ENCODE measurements at places on chromosomes 5 and 9.

DNA sequence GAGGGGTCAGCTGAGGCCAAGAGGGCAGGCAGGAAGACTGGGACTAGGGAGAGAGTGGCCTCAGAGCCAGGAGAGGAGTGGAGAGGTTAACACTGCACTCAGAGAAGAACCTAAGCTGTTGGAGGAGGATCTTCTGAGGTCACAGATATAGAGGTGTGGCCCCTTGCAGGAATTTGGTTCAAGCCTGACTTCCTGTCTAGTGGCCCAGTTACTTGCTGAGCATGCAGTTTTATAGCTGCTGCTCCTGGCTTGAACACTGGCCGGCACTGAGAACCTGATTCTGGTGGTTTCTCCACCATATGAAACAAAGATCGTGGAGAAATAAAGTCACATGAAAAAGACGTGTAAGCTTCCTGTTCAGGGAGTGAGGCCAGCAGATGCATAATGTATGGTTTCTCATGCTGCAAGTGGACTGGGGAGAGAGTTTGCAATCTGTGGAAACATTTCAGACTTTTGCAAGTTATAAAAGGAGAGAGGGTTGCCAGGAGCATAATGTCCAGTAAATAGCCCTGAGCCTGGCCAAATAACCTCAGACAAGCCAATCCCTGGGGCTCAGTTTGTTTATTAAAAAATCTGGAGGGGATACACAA lies 82.6 kb downstream of the GALNT10 start:
- no peak for DNase-seq

- no peak for DNase-seq
Observed at GRCh38 chr9:128056086-128056485, 11.0 kb downstream of the NAIF1 start.

GRCh38 chr5:172104801-172105701 lies 83.0 kb downstream of the STK10 start:
- DNase-seq = no peak

DNA sequence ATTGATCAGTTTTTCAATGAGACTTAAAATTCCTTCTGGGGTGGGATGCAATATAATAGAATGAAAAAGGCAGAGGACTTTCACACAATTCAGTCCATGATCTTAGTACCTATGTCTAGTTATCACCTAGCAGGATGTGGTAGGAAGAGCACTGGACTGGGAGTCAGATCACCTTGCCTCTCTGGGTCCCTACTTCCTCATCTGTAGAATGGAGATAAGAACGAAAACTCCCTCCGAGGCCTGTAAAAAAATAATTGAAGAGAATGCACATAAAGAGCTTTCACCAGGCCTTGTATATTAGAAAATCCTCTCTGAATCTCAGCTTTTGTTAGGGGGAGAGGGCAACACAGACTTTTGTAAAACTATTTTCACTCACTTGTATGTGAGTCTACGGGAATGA lies 681 bp upstream of the TMEFF1 start:
- DNase-seq = no peak

GRCh38 chr5:124104344-124104743 lies 592.4 kb downstream of the CSNK1G3 start:
- no peak for DNase-seq

- DNase-seq = no peak
Observed at GRCh38 chr5:79578876-79579275, 33.4 kb upstream of the TENT2 start.

DNA sequence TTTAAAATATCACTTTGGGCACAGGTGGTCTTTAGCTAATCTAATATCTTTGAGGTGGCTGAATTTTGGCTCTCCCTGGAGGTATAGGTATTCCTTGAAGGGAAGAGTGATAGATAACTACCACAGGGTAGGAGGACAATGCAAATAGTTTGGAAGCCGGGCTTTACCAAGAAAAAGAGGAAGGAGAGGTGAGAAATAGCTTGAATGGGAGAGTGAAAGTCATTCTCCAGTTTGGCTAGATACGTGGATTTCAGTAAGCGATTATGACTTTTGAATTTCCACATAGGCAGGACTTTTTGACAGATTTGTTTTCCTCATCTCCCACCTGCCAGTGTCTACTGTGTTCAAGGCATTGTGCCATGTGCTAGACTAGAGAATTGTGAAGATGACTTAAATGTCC lies 45.5 kb downstream of the RASA1 start:
- no peak for DNase-seq

DNA sequence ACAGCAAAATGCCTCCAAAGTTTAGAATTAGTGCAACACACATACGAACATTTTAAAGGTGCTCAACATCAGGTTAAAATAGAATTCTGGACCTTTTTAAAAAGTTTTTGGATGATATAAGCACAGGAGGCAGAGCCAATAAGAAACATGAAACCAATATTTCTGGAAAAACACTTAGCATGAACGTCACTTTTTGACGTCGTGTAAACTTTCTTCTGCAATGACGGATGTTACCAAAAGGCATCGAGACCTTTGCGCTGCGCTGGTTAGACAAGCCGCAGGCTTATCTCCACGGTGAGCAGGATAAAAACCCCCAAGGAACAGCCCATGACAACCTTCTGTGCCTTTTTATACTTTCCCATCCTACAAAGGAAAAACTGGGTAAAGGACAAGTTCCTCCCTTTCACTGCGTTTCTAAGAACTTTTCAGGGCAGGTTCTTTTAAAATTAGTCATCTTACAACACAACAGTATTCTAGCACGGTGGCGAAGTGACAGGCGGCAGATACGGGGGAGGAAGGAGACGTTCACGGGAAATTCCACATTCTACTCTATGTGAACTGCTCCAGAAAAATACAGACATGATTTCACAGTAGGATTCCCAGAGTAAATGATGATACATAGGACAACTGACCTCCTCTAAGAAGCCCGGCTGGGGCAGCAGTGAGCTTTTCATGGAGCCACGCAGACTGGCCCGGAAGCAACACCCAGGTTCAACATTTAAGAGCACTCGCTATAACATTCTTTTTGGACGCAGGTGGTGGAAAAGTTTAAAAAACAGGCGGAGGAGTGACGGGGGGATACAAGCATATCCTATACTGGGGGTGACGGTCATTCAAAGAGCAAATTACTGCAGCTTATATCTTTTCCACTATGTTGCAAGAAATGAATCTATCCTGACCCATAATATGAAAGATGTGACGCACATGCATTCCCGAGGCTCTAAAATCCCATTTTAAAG lies 52.4 kb downstream of the USP20 start:
- no peak for DNase-seq

- peak; percentile 70 for DNase-seq
Observed at GRCh38 chr9:16656432-16657169, 213.9 kb downstream of the BNC2 start.

- no peak for DNase-seq
Observed at GRCh38 chr5:32854473-32854872, 143.4 kb downstream of the NPR3 start.

DNA sequence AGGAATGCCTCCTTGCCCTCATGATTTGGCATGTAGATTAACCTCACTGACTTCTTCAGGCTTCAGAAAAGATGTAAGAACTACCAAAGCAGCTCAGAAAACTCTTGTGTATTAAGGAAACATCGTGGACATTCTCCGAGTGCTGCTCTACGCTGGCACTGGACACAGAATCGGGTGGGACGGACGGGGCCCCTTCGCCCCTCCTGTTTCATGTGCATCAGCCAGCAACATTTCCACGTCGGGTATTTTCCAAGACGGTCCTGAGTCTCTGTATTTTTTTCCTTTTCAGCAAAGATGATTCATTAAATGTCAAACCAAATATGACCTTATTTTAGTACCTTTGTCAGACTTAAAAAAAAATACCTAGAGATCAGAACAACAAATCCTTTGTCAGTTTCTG lies 583.6 kb downstream of the CCDC171 start:
- no peak for DNase-seq

- DNase-seq = no peak
Observed at GRCh38 chr9:126652140-126652582, 38.4 kb downstream of the LMX1B start.

GRCh38 chr5:37738057-37738691 lies 101.7 kb downstream of the GDNF start:
- DNase-seq = no peak

DNA sequence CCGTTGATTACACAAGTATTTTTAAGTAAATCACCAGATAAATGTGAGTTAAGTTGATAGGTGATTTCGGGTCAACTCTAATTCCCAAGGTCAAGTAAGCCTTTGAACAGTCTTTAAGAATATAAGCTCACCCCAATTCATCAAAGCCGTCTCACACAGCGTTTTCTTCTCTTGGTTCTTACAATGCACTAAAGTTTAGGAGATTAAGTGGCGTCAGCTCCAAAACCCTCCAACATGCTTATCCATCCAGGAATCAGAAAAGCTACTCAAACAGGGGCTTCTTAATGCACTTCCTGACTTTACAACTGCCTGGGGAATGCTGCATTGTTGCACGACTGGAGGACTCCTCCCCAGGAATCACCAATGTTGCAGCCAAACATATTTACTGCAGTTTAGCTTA lies 206.2 kb upstream of the EFNA5 start:
- no peak for DNase-seq

- DNase-seq = no peak
Observed at GRCh38 chr5:57738301-57738700, 255.7 kb upstream of the ACTBL2 start.

- DNase-seq = no peak
Observed at GRCh38 chr9:34796924-34797323, 87.0 kb upstream of the CCL21 start.

GRCh38 chr5:128241051-128241695 lies 157.6 kb downstream of the SLC12A2 start:
- DNase-seq = no peak

GRCh38 chr5:131209506-131210150 lies 38.9 kb downstream of the LYRM7 start:
- DNase-seq = peak; percentile 44

GRCh38 chr9:1013021-1013420 lies 36.6 kb downstream of the DMRT3 start:
- DNase-seq = no peak

- no peak for DNase-seq
Observed at GRCh38 chr9:35186524-35186923, 24.7 kb downstream of the UNC13B start.

DNA sequence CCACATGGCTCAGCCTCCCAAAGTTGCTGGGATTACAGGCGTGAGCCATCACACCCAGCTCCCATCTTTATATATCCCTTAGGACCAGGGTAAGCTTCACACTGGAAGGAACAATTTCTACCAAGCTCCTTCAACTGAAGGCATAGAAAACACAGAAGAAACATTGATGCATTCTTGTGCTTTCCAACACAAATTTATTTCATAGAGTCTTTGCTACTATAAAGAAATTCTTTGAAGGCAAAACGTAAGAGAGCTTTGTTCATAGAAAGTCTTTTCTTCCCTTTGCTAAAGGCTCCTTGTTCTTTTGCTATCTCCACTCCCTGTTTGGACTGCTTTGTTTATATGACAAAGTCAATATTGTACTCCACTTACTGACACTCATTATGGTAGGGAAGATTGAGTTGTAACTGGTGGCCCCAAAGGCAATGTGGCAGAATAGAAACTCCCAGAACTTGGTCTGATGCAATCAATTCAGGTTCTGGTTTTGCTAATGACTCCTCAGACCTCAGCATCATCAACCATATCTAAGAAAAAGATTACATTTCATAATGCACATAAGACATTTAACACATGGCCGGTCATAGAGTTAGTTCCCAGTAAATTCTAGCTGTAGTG lies 97.4 kb upstream of the CLINT1 start:
- no peak for DNase-seq

DNA sequence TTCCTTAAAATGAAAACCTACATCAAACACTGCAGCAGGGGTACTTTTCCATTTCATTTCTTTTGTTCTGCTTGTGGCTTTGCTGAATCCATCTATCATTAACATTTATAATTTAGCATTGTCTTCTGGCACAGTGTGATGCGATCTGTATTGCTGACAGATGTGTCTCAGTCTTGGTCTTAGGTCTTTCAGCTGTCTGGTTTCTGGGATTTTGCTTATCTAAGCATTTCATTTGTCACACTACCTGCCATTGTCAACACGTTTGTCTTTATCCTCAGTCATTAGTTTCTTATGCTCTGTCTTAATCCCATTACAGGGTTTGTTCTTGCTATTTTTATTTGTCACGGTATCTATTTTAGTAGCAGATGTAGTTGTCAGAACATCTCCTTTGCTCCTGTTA lies 303.1 kb downstream of the IZUMO3 start:
- DNase-seq = no peak

DNA sequence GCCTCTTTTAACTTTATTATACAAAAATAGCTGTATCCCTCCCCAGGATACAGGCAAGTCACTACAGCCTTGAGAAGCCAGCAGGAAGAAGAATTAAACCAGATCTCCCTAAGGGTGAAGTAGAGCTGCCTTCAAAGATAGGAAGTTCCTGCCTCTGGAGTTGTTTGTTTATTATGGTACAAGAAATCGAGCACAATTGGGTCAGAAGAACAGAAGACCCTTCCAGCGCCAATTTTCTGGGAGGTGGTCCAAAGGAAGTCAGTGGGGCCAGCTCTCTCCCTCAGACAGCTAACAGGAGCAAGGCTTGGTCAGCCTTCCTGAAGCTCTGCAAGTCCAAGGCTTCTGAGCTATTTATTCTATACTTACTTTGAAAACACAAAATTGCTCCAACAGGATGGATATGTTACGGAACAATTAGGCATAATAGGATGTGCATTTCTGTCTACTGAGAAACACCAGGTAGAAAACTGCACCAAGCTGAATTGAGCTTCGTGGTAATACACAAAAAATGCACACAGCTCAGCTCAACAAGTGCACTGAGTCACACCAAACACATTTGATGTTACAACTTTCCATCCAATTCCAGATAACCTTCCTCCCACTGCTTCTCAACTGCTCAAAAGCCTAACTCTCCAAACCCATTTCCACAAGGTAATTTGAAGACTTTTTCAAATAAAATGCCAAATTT lies 16.0 kb downstream of the SERINC5 start:
- DNase-seq = no peak

- DNase-seq = no peak
Observed at GRCh38 chr5:51843893-51844292, 460.6 kb downstream of the ISL1 start.

- no peak for DNase-seq
Observed at GRCh38 chr5:57358796-57359592, 123.6 kb downstream of the ACTBL2 start.

GRCh38 chr5:65197531-65198455 lies 283.9 kb downstream of the ADAMTS6 start:
- no peak for DNase-seq

DNA sequence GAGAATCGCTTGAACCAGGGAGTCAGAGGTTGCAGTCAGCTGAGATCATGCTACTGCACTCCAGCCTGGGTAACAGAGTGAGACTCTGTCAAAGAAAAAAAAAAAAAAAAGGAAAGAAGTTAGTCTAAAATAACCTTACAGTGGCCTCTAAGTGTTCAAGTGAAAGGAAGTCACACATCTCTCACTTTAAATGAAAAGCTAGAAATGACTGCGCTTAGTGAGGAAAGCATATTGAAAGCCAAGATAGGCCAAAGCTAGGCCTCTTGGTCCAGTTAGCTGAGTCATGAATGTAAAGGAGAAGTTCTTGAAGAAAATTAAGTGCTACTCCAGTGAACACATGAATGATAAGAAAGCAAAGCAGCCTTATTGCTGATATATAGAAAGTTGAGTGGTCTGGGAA lies 38.1 kb downstream of the ITGA1 start:
- no peak for DNase-seq

DNA sequence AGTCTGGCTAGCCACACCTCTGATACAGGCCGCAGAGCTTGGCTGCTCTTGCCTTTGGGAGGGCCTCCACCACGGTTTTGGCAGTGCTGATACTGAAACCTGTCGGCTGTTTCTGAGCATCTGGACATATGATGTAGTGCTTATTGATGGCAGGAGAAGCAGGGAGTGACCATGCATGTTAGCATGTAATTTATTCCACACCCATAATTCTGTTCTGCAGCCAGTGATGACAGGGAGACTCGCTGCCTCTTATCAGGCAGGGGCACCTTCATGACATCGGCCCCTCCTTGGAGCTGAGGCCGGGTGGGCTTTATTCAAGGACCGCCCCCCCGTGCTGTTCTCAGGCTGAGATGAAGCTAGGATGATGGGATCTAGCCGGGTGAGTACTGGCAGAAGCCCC lies 49.0 kb downstream of the OLFM1 start:
- DNase-seq = peak; percentile 76
